Panc1 (cell line): ENCODE measurements at places on chromosomes 5 and 9. TPM values are rescaled to one million over a fixed set of nuclear protein-coding genes. Genes with fewer than 3 reads are reported as not detected.

The C9orf152 gene
- 0.10 TPM for total RNA-seq

The MAPK9 gene
- total RNA-seq = 44.1 TPM

- no peaks in the 10 kb centered on the region for H3K4me1 ChIP-seq
- H3K27me3 ChIP-seq = no peaks in the 10 kb centered on the region
- no peak overlapping the region for H3K27ac ChIP-seq
- no peak overlapping the region for H3K4me3 ChIP-seq
- no peak for DNase-seq
- H3K36me3 ChIP-seq = no peaks in the 10 kb centered on the region
Observed at GRCh38 chr5:143471666-143472464, 68.4 kb upstream of the NR3C1 start.

- peaks cover 3% of the 10 kb centered on the region; the same call in 1 of the 2 replicates for H3K4me1 ChIP-seq
- H3K27me3 ChIP-seq = no peaks in the 10 kb centered on the region; the same call in 1 of the 2 replicates
- DNase-seq = no peak
- no peaks in the 10 kb centered on the region for H3K36me3 ChIP-seq
Observed at GRCh38 chr5:17412760-17413671, 85.0 kb upstream of the TAF11L2 start.

GRCh38 chr5:135750506-135750905 lies 84.0 kb upstream of the SLC25A48 start:
- no peak for DNase-seq
- peaks cover 2% of the 10 kb centered on the region; the same call in 1 of the 2 replicates for H3K27me3 ChIP-seq
- no peak overlapping the region for H3K27ac ChIP-seq

The NUP188 gene
- total RNA-seq = 69.9 TPM

The ARSK gene
- 13.7 TPM for total RNA-seq

- no peak overlapping the region for H3K4me3 ChIP-seq
- no peak overlapping the region for H3K27ac ChIP-seq
- H3K27me3 ChIP-seq = no peaks in the 10 kb centered on the region
- no peak for DNase-seq
- H3K4me1 ChIP-seq = no peaks in the 10 kb centered on the region
- H3K36me3 ChIP-seq = no peaks in the 10 kb centered on the region
Observed at GRCh38 chr9:98960409-98960808, 16.7 kb downstream of the COL15A1 start.

- H3K27me3 ChIP-seq = no peaks in the 10 kb centered on the region
- H3K36me3 ChIP-seq = no peaks in the 10 kb centered on the region
- H3K4me1 ChIP-seq = no peaks in the 10 kb centered on the region
- no peak for DNase-seq
- no peak overlapping the region for H3K4me3 ChIP-seq
- no peak overlapping the region for H3K27ac ChIP-seq
Observed at GRCh38 chr5:34789021-34789531, 49.9 kb upstream of the TTC23L start.

DNA sequence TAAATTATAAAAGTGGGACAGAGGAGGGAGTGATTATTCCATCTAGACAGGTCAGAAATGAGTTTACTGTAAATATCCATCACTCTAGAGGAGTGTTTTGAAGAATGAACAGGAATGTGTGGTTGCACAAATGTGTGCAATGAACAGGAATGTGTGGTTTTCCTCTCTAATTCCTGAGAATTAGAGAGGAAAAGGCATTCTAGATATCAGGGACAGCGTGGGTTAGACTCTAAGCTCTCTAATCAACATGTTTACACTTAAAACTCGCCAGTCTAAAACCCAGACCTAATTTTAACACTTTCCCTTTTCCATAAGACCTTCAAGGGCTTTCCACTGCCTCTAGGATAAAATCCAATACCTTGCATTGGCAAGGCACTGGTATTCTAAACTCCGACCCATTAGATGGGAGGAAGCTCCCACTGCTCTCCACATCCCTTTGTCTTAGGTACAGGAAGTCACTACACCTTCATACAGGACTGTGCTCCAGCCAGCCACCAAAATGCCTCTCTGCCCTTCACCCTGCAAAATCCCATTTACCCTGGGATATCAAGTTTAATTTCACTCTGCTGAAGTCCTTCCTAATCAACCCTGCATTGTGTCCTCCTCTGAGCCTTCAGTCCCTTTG lies 67.9 kb downstream of the NFIB start:
- no peaks in the 10 kb centered on the region for H3K36me3 ChIP-seq
- H3K4me1 ChIP-seq = peaks cover 4% of the 10 kb centered on the region; the same call in 1 of the 2 replicates
- H3K27ac ChIP-seq = no peak overlapping the region
- DNase-seq = no peak
- no peak overlapping the region for H3K4me3 ChIP-seq

DNA sequence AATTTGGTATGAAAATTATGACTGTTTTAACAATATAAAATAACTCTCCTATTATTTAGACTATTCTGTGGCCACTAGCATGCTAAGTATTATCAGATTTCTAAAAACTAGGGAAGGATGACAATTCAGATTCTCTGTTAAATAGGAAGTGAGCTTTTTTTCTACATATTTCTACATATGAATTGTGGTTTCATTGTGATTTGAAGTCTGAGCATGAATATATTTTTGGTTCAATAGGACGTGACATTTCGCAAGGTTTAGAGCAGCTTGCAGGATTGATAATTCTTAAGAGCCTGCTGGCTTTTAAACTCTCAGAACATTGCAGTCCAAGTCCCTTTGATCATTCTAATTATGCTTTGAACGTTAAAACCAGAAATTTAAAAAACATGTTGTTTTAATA lies 82.9 kb downstream of the ADGRV1 start:
- no peaks in the 10 kb centered on the region for H3K36me3 ChIP-seq
- H3K4me1 ChIP-seq = no peaks in the 10 kb centered on the region
- no peak for DNase-seq
- no peak overlapping the region for H3K27ac ChIP-seq
- no peak overlapping the region for H3K4me3 ChIP-seq
